Hepatic stellate cell (primary cell): ENCODE measurements at places on chromosomes 1 and 21.

DNA sequence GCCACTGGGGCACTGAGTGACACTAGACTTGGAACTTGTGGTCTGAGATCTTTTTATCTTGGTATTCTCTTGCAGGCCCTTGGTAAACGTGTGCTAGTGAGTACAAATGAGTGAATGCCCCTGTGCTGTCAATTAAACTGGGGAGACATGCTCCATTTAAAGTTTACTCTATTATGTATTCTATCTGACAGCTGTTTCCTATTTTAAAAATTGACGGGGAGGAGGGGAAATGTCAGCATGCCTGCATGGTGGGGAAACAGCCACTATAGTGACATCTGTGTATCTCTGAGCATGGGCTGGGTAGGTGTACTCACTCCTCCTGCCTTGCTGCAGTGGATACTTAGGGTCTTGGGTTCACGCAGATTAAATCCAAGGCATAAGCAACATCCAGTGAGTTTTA is 59.0 kb upstream of the IKBKE start:
- DNase-seq, result no peak

- no peak for DNase-seq
These were observed 396.6 kb downstream of the NPHP4 start for GRCh38 chr1:5595531-5596170.

DNA sequence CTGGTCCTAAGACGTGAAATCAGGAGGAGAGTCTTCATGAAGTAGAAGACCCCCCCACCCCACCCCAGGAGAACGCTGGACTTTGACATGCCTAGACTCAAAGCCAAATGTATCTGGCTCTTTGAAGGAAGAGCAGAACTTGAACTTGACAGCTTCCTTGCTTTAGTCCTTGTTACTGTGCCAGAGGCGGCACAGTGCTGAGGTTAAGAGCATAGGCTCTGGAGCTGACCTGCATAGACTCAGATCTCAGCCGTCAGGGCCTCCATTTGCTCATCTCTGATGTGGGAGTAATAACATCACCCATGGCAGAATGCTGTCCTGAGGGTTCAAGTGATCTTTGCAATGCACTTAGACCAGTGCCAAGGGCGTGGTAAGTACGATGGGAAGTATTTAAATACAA is 39.0 kb downstream of the COL6A1 start:
- no peak for DNase-seq

GRCh38 chr1:74853756-74854155 is 120.8 kb downstream of the TYW3 start:
- DNase-seq, result no peak

DNA sequence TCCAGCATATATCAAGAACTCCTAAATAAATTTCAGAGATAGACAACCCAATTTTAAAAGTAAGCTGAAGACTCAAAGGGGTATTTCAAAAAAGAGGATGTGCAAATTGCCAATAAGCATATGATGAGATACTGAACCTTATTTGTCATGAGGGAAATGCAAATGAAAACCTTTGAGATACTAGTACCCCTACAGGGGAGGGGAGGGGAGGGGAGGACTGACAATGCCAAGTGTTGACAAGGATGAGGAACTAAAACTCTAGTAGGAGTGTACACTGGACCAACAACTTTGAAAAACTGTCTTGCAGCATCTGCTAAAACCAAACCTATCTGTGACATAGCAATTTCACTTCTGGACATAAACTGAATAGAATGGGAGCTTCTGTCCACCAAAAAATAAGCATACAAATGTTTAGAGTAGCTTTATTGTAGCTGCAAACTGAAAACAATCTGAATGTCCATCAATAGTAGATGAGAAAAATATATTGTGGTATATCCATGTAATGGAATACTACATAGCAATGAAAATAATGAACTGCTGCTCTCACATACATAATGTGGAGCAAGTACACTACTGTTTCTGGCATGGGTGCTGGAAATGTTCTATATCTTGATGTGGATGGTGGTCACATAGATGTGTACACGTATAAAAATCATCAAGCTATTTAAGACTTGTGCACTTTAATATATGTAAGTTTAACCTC is 57.2 kb downstream of the CDK18 start:
- DNase-seq, result no peak

DNA sequence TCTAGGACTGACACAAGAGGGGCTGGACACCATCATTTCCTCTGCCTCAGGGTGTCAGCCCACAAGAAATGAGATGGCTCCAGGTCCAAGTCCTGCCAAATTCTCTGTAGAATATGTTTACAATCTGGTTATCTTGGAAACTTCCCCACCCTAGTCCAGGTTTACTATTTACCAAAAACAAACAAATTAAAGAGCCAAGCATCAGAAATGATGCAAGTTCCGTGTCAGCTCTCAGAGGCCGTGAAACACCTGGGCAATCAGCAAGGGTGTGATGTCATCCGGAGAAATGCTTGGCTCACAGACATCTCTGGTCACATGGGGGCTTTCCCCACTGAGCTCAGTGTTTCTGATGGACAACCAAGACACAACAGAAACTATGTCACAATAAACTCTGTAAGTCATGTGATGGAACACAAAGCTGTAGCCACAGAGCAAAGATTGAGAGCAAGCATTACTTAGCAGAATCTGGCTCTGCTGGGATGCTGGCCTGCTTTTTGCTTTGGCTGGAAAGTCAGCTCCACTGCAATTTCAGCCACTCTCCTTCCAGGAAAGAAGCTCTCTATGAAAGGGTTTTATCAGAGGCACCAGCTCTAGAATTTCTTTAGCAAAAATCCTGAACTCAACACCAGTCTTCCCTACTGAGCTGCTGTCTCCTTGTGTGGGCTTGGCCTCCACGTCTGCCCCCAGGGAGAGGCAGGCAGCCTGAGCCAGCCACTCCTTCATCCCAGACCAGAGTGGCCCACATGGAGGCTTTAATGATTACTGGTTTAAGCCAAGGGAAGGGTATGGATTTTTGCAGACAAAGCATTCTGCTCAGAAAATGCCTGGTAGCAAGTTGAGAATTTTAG is 55.9 kb downstream of the NENF start:
- no peak for DNase-seq

DNA sequence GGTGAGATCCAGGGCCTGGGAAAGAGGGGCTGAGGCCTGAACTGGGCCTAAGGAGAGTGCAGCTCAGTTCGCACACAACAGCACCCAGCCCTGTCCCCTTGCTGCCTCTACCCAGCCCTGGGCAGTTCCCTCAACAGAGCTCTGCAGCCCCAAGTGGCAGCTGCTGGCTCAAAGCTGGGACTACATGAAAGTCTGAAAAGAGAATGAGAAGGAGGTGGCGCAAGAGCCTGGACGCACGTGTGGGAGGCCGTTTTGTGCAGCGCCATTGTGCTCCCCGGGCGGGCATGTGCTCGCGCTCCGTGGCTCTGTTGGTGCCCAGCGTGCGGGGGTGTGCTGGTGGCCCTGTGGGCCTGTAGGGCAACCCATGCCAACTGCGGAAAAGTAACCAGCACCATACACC is 10.3 kb downstream of the GPR37L1 start:
- DNase-seq, result no peak

DNA sequence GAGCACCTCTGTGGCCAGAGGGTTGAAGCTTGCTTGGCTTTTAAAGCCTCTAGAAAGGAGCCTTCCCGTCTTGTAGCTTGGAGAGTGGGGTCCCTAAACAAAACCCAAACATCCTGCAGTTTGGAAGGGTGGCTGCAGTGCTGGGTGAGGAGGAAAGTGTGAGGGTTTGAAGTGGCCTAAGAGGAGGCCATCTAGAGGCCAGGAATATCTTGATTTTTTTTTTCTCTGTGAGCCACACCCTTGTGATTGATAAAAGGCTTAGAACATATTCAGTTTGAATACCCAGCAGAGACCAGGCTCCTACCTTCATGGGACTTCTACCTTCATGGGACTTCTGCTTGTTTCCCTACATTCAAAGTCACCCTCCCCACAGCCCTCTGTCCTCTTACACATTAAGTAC is 37.3 kb upstream of the PIGV start:
- DNase-seq, result no peak

DNA sequence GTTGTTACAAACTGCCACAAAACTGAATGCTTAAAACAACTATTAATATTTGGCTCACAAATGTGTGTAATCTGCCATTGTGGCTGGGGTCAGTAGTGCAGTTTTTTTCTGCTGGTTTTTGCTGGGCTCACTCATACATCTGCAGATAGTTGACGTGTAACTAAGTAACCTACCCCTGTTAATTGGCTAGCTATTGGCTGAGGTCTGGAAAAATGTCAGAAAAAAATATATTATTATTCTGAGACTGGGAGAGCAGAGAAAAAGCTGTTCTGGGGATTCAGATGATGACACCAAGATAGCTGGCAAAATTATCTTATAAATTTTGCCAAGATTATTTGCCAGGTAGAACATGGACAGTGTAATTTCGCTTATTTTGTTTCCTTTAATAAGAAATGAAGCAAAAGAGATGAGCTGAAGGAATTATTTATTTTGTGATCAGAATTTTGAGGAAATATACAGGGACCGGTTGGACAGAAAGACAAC is 616.1 kb upstream of the ADAMTS5 start:
- no peak for DNase-seq

- DNase-seq, result peak; percentile 22
These were observed 125.2 kb upstream of the PTBP2 start for GRCh38 chr1:96596226-96596922.
